Adrenal gland (tissue), 19 donors: ENCODE measurements at places on chromosomes 3 and 15. TPM values are rescaled to one million over a fixed set of nuclear protein-coding genes. Genes with fewer than 3 reads are reported as not detected.

Gene ERICH6
- total RNA-seq: not detected

Gene ZCWPW2
- 0.89 TPM for total RNA-seq

Gene KLHL40
- total RNA-seq: not detected

Gene RTP4
- total RNA-seq: 6.7 TPM

Gene ARHGEF26
- total RNA-seq: 2.8 TPM

Gene CALML4
- total RNA-seq: 7.4 TPM

Gene PFKFB4
- total RNA-seq: 4.7 TPM

Gene NANOGP8
- 0.43 TPM for total RNA-seq

Gene SPATA12
- total RNA-seq: 0.22 TPM

Gene MGLL
- total RNA-seq: 42.3 TPM

Gene GOLGA8T
- not detected for total RNA-seq

Gene MEX3B
- 0.96 TPM for total RNA-seq

Gene KPNA4
- total RNA-seq: 43.6 TPM

Gene IL17RD
- 1.6 TPM for total RNA-seq

Gene SCAANT1
- total RNA-seq: 1.3 TPM

Gene ACKR2
- total RNA-seq: 3.0 TPM

Gene ZPLD1
- not detected for total RNA-seq

Gene DNASE1L3
- 23.8 TPM for total RNA-seq

Gene SLC51B
- total RNA-seq: 0.48 TPM

Gene HGD
- total RNA-seq: 2.2 TPM

Gene ZNF662
- 5.7 TPM for total RNA-seq

Gene RTP1
- total RNA-seq: not detected

Gene SLC25A38
- total RNA-seq: 47.3 TPM

Gene TM4SF1
- 54.7 TPM for total RNA-seq

Gene P3H2
- total RNA-seq: 66.5 TPM

Gene IQCH
- 3.0 TPM for total RNA-seq

Gene PPP1R14D
- total RNA-seq: not detected

Gene TRIP4
- total RNA-seq: 5.6 TPM

Gene POLG
- 66.2 TPM for total RNA-seq

Gene DNAJB11
- total RNA-seq: 27.8 TPM

Gene KBTBD8
- 2.0 TPM for total RNA-seq

Gene TIGIT
- total RNA-seq: 0.61 TPM

Gene SPTSSB
- total RNA-seq: not detected

Gene TP63
- 0.84 TPM for total RNA-seq

Gene CX3CR1
- 1.4 TPM for total RNA-seq

Gene NEK10
- 0.55 TPM for total RNA-seq

Gene EPHA3
- 5.1 TPM for total RNA-seq

Gene DUOXA2
- total RNA-seq: not detected

Gene CTNNB1
- 970 TPM for total RNA-seq

Gene CMC1
- 23.2 TPM for total RNA-seq

Gene TGM4
- not detected for total RNA-seq

Gene GUCA1C
- not detected for total RNA-seq

Gene CFAP91
- total RNA-seq: 9.0 TPM
